ENCODE measurements at places on chromosomes 5 and 9.

- DNase-seq: no peak
Observed at GRCh38 chr5:7493081-7493480, 97.1 kb downstream of the ADCY2 start.

- DNase-seq: no peak
Observed at GRCh38 chr9:69346596-69347390, 21.8 kb downstream of the ENTREP1 start.

GRCh38 chr9:1096155-1096964 lies 46.2 kb downstream of the DMRT2 start:
- DNase-seq: no peak

DNA sequence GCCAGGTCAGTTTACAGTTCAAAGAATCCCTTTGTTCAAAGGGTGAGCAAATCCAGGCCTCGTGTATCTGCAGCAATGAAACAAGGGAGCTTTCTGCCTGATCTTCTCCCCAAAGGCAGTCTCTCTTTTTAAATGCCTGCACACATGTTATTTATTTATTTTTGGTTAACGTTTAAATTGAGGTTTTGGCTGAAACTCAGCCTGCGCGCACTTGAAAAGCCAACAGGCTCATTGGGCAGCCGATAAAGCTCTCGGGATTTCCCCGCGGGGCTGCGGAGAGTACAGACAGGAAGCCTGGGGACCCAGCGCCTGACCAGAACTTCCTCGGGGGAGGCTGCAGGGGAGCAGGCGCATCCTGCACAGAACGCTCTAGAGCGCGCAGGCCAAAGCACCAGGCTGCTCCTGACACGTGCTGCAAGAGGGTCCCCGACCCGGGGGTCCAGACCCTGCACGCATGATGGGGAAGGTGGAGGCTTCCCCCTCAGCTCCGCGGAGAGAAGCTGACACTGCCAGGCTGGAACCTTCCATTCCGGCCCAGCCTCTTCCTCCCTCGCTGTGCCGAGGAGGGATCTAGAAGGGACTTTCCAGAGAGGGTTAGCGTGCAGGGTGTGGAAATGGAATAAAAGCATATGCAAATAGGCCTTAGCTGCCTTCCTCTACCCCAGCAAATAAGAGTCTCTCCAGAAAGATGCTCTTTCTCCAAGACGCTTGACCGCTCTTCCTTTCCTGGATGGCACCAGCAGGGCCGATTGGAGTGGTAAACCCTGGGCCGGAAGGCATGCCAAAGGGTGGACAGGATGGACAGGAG lies 46.1 kb downstream of the PTTG1 start:
- DNase-seq: no peak

GRCh38 chr9:121286973-121287741 lies 19.2 kb downstream of the GSN start:
- DNase-seq: peak; percentile 91

GRCh38 chr5:157750320-157750719 lies 6.8 kb downstream of the LSM11 start:
- DNase-seq: no peak

- DNase-seq: no peak
Observed at GRCh38 chr9:89122949-89123348, 55.7 kb downstream of the SHC3 start.

DNA sequence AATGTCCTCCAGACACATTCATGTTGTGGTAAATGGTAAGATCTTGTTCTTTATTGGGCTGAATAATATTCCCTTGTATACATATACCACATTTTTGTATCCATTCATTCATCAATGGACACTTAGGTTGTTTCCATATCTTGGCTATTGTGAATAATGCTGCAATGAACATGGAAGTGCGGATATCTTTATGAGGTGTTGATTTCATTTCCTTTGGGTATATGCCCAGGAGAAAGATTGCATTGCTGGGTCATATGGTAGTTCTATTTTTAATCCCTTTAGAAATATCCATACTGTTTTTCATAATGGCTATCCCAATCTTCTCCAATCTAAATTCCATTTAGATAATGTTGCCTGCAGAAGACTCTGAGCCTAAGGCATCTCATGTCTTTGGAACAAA lies 78.0 kb upstream of the TNC start:
- no peak for DNase-seq

DNA sequence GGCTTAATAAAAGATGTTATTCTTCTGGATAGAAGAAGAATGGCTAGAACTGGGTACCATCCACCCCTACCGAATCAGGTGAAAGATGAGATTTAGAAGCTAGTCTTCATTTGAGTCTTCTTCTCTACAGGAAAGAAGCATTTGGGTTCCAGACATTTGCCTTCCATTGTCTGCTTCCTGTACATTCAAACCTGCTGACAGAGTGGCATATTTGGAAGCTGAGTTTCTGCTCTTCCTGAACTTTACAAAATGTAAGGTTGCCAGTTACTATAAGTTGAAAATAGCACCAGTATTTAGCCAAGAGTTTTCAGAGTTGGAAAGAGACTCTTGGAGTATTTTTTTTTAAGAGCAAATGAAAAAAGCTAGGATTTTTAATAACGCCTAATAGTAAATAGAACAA lies 525.4 kb upstream of the TLE4 start:
- DNase-seq: no peak

DNA sequence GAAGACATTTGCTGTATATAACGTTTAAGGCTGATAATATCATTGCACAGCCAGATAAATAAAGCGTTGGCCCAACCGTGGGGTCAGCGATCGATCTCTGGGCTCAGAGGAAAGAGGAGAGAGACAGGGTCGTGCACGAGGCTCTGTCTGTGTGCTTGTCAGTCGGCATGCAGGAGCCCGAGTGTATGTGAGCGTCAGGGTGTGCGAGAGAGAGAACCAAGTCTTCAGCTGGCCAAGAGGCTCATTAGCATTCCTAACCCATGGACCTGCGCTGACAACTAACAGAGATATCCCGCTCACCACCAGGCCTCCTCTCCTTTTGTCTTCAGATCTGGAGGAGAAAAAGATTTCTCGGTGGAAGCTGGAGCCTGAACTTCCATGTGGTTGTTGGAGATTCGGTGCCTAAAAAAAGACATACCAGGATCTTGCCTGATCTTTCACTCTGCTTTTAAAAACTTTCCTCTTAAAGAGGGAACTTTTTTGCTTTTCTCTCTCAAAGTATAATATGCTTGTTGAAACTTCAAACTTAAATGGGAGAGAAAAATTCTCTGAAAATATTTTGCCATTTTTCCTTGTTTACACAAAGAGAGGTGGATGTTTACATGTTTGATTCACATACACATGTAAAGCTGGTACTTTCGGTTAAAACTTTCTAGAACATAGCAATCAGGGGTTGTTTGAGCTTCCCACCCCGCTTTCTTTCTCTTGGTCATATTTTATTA lies 16.5 kb downstream of the NR2F1 start:
- DNase-seq: no peak

GRCh38 chr9:122217640-122218039 lies 11.1 kb downstream of the LHX6 start:
- DNase-seq: no peak

DNA sequence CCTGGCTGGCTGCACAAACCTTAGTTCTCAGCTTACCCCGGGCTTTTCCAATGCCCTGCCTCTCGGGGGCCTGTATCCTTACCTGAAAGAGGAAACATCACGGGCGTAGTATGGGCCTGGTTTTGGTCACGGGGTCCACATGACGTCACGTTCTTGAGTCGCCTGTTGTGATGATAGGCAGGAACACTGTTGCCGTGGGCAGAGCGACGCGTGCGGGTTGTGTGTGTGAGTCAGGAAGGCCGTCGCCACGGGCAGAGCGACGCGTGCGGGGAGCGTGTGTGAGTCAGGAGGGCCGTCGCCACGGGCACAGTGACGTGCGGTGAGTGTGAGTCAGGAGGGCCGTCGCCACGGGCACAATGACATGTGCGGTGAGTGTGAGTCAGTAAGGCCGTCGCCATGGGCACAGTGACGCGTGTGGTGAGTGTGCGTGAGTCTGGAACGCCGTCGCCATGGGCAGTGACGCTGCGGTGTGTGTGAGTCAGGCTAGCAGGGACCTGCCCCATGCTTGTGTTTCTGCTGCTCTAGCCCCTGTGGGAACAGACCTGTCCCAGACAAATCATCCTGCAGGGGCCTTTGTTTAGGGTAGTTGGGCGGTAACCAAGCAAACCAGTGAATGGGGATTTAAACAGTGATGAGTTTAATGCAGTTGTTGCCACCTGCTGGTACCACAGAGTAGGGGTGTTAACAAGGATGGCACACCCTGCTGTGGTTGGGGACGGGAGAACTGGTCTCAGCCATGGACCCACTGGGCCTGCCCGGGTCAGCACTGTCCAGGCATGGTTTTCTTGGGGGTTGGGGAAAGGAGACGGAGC lies 19.8 kb downstream of the TRIP13 start:
- DNase-seq: peak; percentile 32

GRCh38 chr5:114957384-114957783 lies 212.3 kb downstream of the TRIM36 start:
- no peak for DNase-seq

- no peak for DNase-seq
Observed at GRCh38 chr9:70165006-70165602, 93.7 kb upstream of the SMC5 start.

GRCh38 chr5:177361418-177362291 lies 3.9 kb downstream of the RGS14 start:
- no peak for DNase-seq

DNA sequence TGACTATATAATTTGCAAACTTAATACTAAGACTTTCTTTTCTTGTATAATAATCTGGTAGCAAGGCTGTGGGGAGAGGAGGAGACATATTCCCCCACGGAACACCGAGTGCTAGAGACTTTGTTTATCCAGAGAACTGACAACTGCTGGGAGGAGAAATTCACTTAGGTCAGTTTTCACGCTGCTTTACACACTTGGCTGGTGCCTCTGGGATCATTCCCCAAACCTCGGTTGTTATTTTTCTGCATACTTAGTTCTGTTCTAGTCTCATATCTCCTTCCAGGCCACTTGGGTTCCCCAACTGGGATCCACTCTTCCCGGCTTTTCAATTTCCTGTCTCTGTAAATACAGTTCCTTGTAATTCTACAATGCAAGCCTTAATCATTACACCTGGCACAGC lies 238.2 kb upstream of the ADAMTS16 start:
- no peak for DNase-seq

DNA sequence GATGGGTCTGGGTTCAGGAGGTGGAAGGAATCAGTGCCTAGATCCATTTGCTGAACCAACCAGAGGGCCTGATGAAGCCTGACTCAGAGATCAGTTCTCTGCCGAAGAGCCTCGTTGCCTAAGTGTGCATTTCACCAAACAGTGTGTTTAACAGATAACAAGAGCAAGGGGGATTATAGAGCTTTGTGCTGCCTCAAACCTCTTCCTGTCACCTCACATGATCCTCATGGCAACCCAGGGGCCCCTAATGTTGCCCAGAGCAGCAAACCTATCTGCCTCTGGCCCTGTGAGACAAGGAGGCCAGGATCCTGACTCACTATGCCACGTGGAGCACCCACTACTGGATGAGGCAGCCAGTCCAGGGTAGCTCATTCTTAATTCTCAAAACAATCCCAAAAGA lies 66.3 kb upstream of the EPB41L4B start:
- no peak for DNase-seq

GRCh38 chr9:124273427-124274160 lies 15.8 kb downstream of the NEK6 start:
- no peak for DNase-seq

GRCh38 chr9:70868661-70869652 lies 252.5 kb downstream of the TRPM3 start:
- no peak for DNase-seq

- DNase-seq: no peak
Observed at GRCh38 chr5:86765778-86766502, 148.2 kb downstream of the COX7C start.

GRCh38 chr5:95863383-95863757 lies 40.8 kb upstream of the GLRX start:
- DNase-seq: no peak

DNA sequence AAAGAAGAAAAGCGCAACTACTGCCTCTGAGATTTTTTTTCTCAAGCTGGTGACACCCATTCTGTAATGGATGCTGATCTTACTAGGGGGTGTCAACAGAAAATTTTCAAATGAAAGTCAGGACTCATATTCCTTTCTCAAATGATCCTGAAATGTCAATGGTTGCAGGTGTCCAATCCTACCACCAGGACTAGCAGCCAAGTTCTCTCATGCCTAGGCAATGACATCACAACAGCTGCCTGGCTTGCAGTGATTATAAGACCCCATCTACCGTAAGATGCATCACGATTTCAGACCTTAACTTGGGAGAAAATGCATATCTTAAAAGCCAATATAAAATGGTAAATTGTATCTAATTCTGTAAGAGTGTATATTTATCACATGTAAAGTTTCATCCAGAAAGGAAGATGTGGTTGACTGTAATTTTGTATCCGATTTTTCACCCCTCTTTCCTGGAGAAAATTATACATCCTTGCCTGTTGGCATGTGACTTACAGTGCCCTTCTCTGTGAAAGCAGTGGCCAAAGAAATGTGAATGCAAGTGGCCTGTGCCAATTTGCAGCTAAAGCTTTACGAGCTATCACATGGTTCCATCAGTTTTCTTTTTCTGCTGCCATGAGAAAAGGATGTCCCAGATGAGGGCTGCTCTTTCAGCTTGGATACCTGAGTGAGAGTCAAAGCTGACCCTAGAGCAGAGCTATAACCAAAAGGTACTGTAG lies 104.4 kb downstream of the DENND1A start:
- DNase-seq: no peak

DNA sequence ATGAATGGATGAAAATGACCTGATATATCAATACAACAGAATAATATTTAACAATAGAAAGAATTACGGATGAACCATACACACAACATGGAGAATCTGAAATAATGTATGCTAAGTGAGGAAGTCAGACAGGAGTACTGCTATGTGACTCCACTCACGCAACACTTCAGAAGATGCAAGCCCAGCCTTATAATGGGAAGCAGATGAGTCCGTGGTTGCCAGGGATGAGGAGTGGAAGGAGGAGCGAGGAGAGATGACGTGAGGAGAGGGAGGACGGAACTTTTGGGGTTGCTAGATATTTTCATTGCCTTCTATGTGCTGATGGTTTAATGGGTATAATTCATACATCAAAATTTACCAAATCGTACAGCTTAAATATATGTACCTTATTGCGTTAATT lies 55.4 kb upstream of the ERCC6L2 start:
- no peak for DNase-seq

DNA sequence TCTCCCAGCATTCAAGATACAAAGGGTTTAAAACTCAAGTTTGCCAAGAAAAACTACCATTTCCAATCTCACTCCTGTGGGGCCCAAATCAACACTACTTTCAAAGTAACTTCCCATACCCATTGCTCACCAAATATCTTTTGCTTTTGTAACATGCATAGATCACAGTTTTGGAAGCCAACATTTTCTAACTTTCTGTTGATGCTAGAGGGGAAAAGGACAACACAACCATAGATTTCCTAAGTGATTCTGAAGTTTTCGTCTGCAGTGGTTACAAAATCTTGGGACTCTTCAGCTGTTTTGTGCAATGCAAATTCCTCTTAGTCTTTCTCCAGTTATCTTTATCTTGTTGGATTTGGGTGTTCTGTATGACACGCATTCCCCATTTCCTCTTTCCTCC lies 94.1 kb upstream of the PAPPA start:
- no peak for DNase-seq

DNA sequence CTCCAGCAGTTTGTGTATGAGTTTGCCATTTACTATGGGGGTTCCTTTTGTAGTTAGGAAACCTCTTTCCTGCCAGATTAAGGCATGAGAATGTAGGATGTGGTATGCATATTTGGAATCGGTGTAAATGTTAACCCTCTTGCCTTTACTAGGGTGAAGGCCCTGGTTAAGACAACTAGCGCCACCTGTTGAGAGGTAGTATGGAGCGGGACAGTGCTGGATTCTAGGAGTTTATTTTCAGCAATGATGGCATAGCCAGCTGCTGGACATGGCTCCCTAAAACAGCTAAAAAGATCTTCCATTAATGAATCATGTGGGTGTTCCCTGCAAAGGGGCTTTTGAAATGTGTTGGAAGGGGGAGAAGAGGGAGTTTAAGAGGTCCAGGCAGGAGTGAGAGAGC lies 30.7 kb upstream of the GPX3 start:
- DNase-seq: no peak

All from breast epithelium (tissue), 4 donors.